ENCODE measurements at places on chromosomes 13 and 19.

DNA sequence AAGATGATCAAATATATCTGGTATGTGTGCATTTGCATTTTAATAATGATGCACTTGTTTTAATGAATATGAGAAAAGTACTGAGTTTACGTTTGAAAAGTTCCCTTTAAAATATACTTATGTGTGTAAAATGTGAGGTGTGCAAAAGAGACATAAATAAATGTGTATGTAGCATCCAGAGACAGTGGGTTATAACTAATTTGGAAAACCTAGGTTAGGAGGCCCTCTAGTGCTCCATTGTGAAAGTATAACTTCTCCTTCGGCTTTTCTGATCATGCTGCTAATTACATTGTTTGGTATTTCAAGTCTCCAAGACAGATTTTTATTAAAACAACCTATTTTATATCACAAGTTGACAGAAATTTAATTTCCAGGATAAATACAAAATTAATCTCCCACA lies 30.1 kb downstream of the SCEL start:
- DNase-seq, result no peak

- no peak for DNase-seq
These were observed 158.9 kb downstream of the ZIC5 start for GRCh38 chr13:99812625-99813024.

DNA sequence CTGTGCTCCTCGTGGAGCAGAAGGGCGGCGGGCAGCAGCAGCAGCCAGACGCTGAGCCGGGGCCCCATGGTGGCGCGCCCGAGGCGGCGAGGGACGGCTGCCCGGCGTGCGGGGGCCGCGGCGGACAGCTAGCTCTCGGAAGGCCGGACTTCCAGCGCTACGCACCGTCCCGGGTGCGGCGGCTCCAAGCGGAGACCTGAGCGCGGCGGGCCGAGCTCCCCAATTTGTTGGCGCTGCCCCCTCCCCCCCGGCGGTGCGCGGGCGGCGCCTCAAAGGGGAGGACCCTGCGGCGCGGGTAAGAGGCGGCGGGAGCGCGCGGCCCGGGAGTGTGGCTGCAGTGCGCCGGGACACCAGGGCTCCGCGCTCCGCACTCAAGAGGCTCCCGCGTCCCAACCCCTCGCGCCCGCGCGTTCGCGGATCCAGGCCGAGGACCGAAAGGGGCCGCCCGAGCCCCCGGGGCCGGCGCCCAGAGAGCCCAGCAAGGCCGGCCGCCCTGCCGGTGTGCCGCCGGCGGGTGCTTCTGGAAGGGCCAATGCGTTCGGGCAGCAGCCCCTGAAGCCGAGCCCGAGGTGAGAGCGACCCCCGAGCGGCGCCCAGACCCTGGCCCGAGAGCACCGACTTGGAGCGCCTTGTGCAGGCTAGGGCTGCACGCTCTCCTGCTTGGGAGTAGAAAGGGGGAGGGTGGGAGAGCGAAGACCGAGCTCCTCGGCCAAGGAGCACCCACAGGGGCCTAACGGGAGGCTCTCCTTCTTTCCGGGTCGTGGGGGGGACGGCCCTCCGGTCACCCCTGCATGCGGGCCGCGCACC lies at the start of the genes COL4A1 and COL4A2:
Gene COL4A1, minus strand, starts transcription at position 198 of the 807 bp plus-strand sequence. Its CDS starts 130 bp downstream, at position 68.
Gene COL4A2, plus strand, starts transcription at position 325 of the 807 bp plus-strand sequence. CDS start 620 bp downstream, outside the sequence.
- peak; percentile 22 for DNase-seq

- DNase-seq, result no peak
These were observed 608 bp downstream of the MYADM start for GRCh38 chr19:53868091-53868891.

DNA sequence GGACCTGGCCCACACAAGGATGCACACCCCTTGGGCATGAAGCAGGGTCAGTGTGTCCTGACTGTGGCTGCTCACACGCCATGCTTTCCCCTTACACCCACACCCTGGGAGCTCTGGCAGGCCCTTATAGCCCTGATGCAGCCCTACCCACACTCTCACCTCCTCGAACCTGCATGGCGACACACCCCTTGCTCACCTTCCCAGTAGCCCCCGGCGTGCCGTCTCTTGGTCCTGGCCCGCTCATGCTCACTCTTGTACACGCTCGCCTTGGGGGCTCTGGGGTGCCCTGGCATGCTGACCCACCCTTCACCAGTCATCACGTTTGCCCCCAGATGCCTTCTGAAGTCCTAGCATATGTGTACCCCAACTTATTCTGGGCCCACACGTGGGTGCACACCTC lies 56.1 kb downstream of the MAP4K1 start:
- no peak for DNase-seq

GRCh38 chr19:19742773-19743172 lies 9.9 kb upstream of the ZNF14 start:
- no peak for DNase-seq

- DNase-seq, result no peak
These were observed 502.3 kb downstream of the TBC1D4 start for GRCh38 chr13:74979703-74980102.

GRCh38 chr13:52760077-52760476 lies 20.5 kb upstream of the CNMD start:
- DNase-seq, result no peak

- DNase-seq, result peak; percentile 20
These were observed 6.1 kb upstream of the KANK2 start for GRCh38 chr19:11203194-11204075.

DNA sequence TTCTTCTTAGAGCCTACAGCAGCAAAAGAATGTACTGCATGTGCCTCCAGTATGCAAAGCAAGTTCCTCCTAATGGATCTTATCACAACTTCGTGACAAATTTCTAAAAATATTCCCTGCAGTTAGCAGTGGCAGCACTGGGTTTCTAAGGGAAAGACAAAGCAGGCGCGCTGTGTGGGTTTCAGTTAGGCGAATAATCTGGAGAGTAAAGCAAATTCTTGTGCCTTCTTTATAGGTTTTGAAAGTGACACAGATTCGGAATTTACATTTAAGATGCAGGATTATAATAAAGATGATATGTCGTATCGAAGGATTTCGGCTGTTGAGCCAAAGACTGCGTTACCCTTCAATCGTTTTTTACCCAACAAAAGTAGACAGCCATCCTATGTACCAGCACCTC lies 167.9 kb downstream of the LMO7 start:
- DNase-seq, result no peak

- no peak for DNase-seq
These were observed 2.4 kb downstream of the ELANE start for GRCh38 chr19:854549-854948.

Measured in NCI-H1105 (cell line).